ENCODE measurements at places on chromosomes 7 and 10. TPM values are rescaled to one million over a fixed set of nuclear protein-coding genes. Genes with fewer than 3 reads are reported as not detected.

- H3K4me1 ChIP-seq = no peaks in the 10 kb centered on the region
- H3K27ac ChIP-seq = no peak overlapping the region
- H3K36me3 ChIP-seq = no peaks in the 10 kb centered on the region
- H3K27me3 ChIP-seq = no peaks in the 10 kb centered on the region
- no peak overlapping the region for H3K4me3 ChIP-seq
Measured at GRCh38 chr7:3616306-3616705, 315.3 kb downstream of the SDK1 start.

DNA sequence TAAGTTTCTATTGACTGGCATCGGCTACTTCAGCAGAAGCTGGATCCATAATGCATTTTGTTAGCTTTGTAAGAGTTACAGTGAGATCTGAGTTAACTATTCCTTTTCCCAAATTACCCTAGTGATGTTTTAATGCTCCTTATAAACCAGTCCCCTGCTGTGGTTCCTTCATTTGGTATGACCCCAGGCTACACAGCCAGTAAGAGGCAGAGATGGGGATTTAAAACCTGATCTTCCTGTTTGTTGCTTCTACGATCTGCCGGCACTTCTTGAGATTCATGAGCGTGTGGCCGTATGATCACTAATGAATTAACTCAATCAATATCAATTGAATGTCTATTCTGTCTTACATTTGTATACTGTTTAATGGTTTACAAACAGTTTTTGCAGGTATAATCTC, 86.1 kb downstream of the CACNB2 start:
- no peak overlapping the region for H3K4me3 ChIP-seq
- DNase-seq = no peak
- no peak overlapping the region for H3K27ac ChIP-seq
- H3K36me3 ChIP-seq = no peaks in the 10 kb centered on the region

DNA sequence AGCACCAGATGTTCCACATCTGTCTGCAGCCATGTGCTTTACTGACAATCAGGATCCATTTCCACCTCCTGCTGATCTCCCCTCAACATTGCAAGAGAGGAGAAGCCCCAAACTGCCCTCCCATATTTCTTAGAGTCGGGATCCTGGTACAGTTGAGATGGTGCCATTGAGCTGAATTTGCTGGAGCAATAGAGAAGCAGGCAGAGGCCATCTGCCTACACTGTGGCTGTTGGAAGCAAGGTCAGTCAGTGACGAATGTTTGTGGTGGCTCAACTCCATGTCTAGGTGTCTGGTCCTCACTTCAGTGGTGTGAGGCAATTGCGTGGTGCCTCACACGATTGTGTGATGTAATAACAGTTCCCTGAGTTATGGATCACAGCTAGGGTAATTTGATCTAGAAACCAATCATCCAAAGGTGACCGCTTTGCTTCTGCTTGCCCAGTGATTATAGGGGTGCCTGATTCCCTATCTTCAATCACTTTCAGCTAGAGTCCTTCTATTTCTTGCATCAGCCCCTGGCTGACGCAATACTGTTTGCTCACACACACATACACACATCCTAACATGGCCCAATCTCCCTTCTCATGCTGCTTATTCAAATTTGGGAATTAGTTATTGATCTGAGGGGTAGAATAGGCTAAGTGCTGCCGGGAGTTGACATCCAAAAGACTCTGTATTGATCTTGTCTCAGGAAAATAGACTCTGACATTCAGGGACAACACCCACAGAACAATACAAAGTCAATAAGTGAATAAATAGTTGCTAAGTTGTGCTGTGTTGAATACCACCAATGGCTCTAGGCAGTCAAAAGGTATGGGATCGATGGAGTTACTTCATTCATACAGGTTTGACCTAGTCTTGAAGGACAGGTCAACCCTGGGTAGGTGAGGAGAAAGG, 46.1 kb upstream of the SLC35B4 start:
- H3K4me1 ChIP-seq = no peaks in the 10 kb centered on the region
- no peak overlapping the region for H3K27ac ChIP-seq
- DNase-seq = no peak
- no peaks in the 10 kb centered on the region for H3K36me3 ChIP-seq

DNA sequence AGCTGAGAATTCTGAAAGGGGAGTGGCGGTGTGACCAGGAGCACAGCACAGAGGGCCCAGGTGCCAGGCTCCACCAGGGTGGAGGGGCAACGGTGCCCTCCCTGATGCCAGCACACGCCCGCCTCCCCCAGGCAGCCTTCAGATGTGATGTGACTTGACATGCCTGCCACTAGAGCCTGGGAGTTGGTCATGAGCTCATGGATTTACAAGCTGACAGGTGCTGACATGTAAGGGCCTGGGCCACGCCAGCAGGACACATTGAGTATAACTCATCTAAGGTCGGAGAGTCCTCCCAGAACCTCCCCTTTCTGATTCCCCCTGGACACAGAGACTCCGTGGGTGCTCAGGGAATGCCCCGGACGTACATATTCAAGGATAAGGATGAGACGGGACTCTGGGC, 74.2 kb downstream of the LSM5 start:
- no peaks in the 10 kb centered on the region for H3K4me1 ChIP-seq
- H3K36me3 ChIP-seq = no peaks in the 10 kb centered on the region
- DNase-seq = no peak
- H3K4me3 ChIP-seq = no peak overlapping the region

GRCh38 chr10:100727808-100728207, 17.6 kb upstream of the PAX2 start:
- H3K4me3 ChIP-seq = no peak overlapping the region
- peaks cover 60% of the 10 kb centered on the region for H3K27me3 ChIP-seq
- no peak overlapping the region for H3K27ac ChIP-seq
- H3K4me1 ChIP-seq = no peaks in the 10 kb centered on the region
- DNase-seq = no peak

GRCh38 chr7:99143521-99143852, 421 bp downstream of the SMURF1 start:
- H3K4me1 ChIP-seq = peaks cover 5% of the 10 kb centered on the region
- no peaks in the 10 kb centered on the region for H3K36me3 ChIP-seq
- no peaks in the 10 kb centered on the region for H3K27me3 ChIP-seq
- H3K4me3 ChIP-seq = peak overlapping the region; percentile 99
- H3K27ac ChIP-seq = peak overlapping the region; percentile 100

GRCh38 chr7:10122551-10123100, 851.0 kb upstream of the PHF14 start:
- H3K36me3 ChIP-seq = no peaks in the 10 kb centered on the region
- H3K4me3 ChIP-seq = no peak overlapping the region
- H3K4me1 ChIP-seq = no peaks in the 10 kb centered on the region
- DNase-seq = no peak
- H3K27me3 ChIP-seq = no peaks in the 10 kb centered on the region
- no peak overlapping the region for H3K27ac ChIP-seq

DNA sequence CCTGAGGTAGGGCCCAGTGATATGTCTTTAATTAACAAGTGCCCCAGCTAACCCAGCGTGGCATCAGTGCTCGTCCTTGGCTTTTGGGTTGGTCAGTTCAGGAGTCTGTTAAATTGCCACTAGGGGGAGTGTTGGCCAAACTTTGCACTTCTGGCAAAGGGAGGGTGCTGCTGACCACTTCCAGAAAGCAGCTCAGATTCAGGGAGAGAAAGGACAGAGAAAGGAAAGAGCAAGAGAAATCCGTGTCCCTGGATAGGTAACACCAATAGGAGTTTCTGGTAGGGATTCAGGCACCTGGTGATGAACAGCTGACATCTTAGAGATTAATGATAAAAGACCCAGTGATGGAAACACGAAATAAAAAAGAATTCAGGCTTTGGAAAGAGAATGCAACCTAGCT, 243.1 kb upstream of the AOAH start:
- no peaks in the 10 kb centered on the region for H3K27me3 ChIP-seq
- peak; percentile 59 for DNase-seq
- no peaks in the 10 kb centered on the region for H3K4me1 ChIP-seq
- H3K36me3 ChIP-seq = no peaks in the 10 kb centered on the region
- no peak overlapping the region for H3K27ac ChIP-seq
- no peak overlapping the region for H3K4me3 ChIP-seq

- no peak overlapping the region for H3K4me3 ChIP-seq
- H3K27ac ChIP-seq = no peak overlapping the region
- no peaks in the 10 kb centered on the region for H3K36me3 ChIP-seq
- no peaks in the 10 kb centered on the region for H3K27me3 ChIP-seq
- no peaks in the 10 kb centered on the region for H3K4me1 ChIP-seq
Measured at GRCh38 chr7:155927905-155928304, 115.6 kb upstream of the SHH start.

DNA sequence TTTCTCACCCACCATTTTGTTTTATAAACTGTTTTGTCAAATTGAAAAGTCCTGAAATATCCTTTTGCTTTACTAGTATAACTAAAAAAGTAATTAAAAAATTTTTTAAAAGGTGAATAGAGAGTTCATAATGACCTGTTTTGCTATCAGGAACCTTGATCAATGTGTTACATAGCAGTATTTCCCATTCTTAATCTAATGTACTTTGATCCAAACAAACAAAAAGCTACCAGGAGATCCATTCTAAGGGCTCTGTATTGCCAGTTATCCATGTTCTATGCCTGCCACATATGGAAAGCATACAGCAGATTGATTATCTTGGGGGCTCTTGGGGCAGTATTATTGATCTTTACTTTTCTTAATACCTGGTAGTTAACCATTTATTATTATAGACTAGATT, 32.1 kb downstream of the ZMYND11 start:
- no peak overlapping the region for H3K4me3 ChIP-seq
- no peak for DNase-seq
- no peaks in the 10 kb centered on the region for H3K27me3 ChIP-seq
- H3K27ac ChIP-seq = no peak overlapping the region
- no peaks in the 10 kb centered on the region for H3K4me1 ChIP-seq

- no peaks in the 10 kb centered on the region for H3K36me3 ChIP-seq
- no peaks in the 10 kb centered on the region for H3K27me3 ChIP-seq
- DNase-seq = no peak
- H3K4me1 ChIP-seq = no peaks in the 10 kb centered on the region
Measured at GRCh38 chr10:129272176-129272575, 194.9 kb upstream of the MGMT start.

GRCh38 chr10:17652585-17652984, 8.6 kb downstream of the STAM start:
- no peak overlapping the region for H3K4me3 ChIP-seq
- no peaks in the 10 kb centered on the region for H3K36me3 ChIP-seq
- no peak overlapping the region for H3K27ac ChIP-seq
- H3K4me1 ChIP-seq = no peaks in the 10 kb centered on the region
- no peaks in the 10 kb centered on the region for H3K27me3 ChIP-seq
- no peak for DNase-seq

DNA sequence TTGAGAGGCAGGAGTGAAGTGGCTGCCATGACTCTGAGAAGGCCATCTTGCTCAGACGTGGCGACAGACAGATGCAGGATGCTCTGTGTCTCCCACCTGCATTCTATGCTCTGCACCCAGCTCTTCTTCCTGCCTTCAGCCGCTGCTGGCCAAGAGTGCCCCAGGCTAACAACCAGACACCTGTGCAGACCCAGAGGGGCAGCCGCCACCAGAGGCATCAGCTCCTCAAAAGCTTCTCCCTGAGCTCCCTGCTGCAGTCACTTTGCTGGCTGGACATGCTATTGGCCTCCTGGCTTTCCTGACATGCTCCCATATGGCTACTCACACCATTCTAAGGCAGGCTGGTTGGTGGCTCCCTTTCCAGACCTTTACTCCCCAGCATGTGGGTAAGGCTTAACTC, 70.6 kb upstream of the GRB10 start:
- no peak for DNase-seq
- no peak overlapping the region for H3K4me3 ChIP-seq
- no peaks in the 10 kb centered on the region for H3K36me3 ChIP-seq
- no peaks in the 10 kb centered on the region for H3K27me3 ChIP-seq
- no peak overlapping the region for H3K27ac ChIP-seq
- H3K4me1 ChIP-seq = peaks cover 4% of the 10 kb centered on the region

DNA sequence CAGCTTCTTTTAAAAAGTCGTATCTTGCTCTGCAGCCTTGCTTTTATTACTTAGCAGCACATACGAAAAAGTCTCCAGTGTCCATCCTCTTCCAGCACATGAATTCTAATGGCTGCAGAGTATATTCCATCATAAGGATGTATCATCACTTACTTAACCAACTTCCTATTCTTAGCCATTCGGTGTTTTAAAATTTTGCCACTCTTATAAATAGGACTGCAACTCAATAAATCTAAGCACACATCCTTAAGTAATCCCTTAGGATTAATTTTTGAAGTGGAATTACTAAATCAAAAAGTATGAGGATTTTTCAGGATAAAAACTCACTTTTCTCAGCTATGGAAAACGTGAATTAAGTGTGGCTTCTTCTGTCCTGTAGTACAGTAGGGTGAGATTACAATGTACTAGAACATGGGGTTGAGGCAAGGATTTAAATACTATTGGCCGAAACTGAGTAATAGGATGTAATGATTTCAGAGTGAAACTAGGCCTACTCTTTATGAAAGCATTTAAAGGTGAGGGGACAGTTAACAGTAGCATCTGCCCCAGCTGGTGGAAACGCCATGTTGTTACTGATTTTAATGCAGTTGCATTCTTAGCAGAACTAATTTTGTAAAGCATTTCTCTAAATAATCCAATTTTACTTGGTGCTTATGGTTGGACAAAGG, 1035.5 kb downstream of the LRMDA start:
- no peaks in the 10 kb centered on the region for H3K36me3 ChIP-seq
- DNase-seq = no peak
- no peak overlapping the region for H3K4me3 ChIP-seq
- H3K27me3 ChIP-seq = no peaks in the 10 kb centered on the region

DNA sequence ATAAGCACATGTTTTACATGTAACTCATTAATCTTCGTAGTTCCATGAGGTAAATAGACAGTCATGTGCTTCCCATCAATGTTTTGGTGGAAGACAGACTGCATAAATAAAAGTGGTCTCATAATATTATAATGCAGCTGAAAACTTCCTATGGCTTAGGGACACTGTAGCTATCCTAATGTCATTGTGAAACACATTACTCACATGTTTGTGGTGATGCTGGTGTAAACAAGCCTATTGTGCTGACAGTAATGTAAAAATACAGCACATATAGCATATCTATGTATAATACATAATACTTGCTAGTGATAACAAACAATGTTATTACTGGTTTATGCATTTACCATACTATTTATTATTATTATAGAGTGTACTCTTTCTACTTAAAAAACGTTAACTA, 37.2 kb upstream of the PLXDC2 start:
- no peak for DNase-seq
- H3K27ac ChIP-seq = no peak overlapping the region
- no peak overlapping the region for H3K4me3 ChIP-seq
- H3K36me3 ChIP-seq = no peaks in the 10 kb centered on the region
- H3K4me1 ChIP-seq = no peaks in the 10 kb centered on the region

GRCh38 chr7:47338026-47338425, 243.9 kb downstream of the TNS3 start:
- H3K27me3 ChIP-seq = no peaks in the 10 kb centered on the region
- no peak overlapping the region for H3K27ac ChIP-seq
- no peak overlapping the region for H3K4me3 ChIP-seq
- DNase-seq = no peak

DNA sequence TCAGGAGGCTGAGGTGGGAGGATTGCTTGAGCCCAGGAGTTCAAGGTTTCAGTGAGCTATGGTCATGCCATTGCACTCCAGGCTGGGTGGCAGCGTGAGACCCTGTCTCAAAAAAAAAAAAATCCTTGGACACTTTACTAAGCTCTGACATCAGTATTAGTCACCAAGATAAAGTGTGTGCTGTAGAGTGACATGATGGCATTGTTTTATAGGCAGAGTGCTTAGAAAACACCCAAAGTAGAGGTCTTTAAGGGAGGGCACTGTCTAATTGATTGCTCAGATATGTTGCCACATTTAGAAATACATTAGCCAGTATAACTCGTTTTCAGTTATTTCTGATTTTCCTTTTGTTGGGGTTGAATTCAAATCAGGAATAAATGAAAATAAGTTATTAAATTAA, 235.9 kb downstream of the REEP3 start:
- DNase-seq = no peak
- no peaks in the 10 kb centered on the region for H3K27me3 ChIP-seq
- H3K36me3 ChIP-seq = no peaks in the 10 kb centered on the region

Gene PGAM2
- total RNA-seq = 0.76 TPM

Gene CFAP58
- total RNA-seq = 2.2 TPM

Gene MBLAC1
- total RNA-seq = 4.7 TPM

Data from uterus (tissue), 4 donors.